ENCODE measurements at places on chromosomes 4 and X.

DNA sequence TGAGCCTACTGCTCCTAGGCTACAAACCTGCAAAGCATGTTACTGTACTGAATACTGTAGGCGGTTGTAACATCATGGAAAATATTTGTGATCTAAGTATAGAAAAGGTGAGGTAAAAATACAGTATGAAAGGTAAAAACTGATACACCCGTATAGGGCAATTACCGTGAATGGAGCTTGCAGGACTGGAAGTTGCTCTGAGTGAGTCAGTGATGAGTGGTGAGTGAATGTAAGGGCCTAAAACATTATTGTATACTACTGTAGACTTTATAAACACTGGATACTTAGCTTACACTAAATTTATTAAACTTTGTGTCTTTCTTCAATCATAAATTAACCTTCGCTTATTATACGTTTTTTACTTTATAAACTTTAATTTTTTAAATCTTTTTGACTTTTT, 3.7 kb downstream of the KIF4A start:
- DNase-seq, result no peak

DNA sequence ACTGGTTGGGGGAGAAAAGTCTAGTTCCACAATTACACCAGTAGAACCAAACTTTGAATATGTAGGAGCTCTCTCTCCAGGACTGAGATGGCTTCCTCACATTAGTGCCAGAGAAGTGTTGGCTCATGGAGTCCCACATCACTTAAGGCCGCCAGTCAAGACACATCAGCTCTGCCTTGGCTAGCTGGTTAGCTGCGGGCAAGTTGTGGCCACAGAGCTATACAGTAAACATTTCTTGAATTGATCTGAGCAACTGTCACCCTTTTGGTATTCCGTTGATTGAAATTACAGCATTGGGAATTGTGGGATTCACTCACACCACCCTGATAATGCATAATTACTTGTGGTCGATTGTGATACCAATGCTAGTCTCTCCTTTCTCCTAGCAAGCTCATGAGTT, 76.2 kb downstream of the LNX1 start:
- DNase-seq, result no peak

DNA sequence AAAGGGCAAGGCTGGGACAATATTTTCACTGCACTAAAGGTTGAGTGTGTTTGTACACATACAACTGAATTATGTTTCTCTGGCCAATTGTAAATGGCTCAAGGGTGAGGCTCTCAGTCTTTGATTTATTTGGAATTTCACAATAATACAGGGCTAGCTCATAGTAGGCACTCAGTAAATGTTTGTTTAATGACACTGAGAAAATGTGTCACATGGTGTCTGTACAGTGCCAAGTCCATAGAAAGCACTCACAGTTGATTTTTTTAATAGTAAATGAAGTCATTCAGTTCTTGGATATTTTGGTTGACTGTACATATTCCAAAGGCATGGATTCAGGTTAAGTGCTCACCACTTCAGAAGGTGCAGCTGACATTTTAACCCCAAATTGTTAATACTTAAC, 176.4 kb downstream of the IL1RAPL2 start:
- no peak for DNase-seq

DNA sequence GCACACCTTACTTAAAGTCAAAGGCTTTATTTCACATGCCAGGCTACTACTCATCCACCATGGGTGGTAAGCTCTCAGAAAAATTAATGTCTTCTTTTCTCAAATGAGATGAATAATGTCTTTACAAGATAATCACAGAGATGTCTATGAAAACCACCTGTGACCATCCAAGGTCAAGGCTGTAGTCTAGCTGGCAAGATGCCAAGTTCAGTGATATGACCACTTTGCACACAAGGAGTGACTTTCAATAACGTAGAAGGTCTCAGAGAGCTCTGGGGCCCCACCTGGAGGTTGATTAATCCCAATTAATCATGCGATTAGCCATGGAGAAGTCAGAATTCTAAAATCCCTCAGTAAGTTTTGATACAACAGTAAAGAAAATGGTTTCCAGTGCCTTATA, 20.5 kb downstream of the ANOS1 start:
- no peak for DNase-seq

GRCh38 chr4:83821493-83821892, 285.6 kb downstream of the GPAT3 start:
- DNase-seq, result no peak

GRCh38 chr4:89549907-89550306, 242.3 kb upstream of the GPRIN3 start:
- DNase-seq, result peak; percentile 89

DNA sequence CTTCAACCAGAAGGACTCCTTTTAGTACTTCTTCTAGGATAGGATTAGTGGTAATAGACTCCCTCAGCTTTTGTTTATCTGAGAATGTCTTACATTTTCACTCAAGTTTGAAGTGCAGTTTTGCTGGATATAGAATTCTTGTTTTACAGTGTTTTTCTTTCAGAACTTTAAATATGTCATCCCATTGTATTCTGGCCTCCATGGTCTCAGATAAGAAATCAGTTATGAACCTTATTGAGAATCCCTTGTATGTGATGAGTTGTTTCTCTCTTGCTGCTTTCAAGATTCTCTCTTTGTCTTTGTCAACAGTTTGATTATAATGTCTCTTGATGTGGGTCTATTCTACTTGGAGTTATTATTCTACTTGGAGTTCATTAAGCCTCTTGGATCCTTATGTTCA, 116.1 kb upstream of the CITED1 start:
- DNase-seq, result no peak

DNA sequence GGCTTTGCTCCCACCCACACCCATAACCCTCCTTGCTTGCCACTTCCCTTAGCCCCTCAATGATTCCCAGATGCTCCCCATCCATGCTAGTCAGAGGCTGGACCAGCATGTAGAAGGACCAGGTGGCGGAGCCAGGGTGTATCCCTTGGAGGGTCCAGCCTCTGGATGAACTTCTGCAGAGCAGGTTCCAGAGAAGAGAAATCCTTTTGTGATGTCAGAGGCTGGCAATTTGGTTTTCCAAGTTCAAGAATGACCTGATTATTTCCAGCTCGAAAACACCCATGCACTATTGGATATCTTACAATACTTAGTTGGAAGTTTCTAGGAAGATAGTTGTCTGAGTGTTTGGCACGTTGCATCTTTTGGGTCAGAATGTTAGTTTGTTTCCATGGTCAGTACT, 168.3 kb upstream of the RPS6KA3 start:
- DNase-seq, result no peak

GRCh38 chrX:69142788-69143469, 22.3 kb downstream of the PJA1 start:
- DNase-seq, result no peak

DNA sequence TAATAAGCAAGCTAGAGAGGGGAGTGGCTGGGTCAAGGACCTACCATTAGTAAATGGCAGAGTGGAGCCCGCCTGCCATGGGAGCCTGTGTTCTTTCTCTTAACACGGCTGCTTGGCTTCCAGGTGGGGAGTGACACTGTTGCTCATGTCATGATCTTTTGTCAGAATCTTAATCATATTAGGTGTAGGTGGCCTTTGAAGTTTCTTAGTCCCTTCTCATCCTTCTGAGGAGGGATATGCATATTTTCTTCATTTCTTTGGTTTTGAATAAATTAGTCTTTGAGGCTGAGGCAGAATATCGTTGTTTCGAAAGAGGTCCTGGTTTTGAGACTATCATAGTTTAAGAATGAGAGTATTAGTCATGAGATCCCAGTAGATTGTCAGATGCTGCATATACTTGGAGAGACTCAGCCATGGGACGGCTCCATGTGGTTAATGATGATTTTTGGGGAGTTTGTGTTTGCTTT, 28.9 kb downstream of the SNX25 start:
- peak; percentile 77 for DNase-seq

DNA sequence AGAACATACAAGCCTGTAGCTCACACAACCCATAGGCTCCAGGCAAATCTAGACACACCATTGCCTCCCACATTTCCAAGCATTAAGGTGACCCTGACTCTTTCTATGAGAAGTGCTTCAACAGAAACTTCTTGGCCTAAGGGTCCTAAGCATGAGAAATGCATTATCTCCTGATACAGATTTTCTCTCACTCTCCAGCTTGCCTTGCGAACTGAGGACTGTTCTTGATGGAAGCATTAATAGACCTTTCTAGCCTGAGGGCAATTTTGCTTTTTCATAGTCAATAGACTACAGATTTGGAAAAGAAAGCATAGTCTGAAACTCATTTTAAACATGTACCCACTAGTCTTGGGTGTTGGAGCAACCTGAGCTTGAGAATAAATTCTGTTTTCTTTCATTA, 1801.3 kb upstream of the PCDH7 start:
- DNase-seq, result no peak

GRCh38 chr4:96729641-96730040, 889.7 kb downstream of the PDHA2 start:
- DNase-seq, result peak; percentile 49

DNA sequence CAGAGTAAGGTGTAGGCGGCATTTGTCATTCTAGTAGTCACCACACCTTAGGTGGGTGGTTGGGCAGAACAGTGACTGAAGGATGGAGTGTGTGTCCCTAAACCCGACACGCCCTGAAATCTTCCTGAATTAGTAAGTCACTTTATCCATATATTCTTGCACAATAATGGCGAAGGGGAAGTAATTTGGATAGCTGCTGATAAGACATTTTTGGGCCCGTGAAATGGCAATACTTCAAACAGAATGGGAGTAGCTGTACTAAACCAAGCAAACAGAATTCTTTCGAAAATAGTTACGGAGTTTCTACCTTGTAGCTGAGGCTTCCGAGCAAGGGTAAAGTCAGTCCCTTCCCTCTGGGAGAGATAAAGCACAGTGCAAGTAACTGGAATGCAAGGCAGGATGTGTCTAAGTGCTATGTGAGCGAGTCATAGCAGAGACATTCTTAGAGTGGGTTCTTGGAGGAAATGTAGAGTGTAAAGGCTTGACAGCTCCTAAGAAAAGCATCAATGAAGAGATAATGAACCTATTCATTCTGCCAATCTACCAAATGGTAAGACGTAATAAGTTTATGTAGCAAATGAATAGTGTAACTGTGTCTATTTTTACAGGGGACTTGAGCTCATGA, 72.8 kb downstream of the CLCN5 start:
- DNase-seq, result peak; percentile 64

GRCh38 chrX:2383735-2384134, 117.0 kb downstream of the DHRSX start:
- no peak for DNase-seq

DNA sequence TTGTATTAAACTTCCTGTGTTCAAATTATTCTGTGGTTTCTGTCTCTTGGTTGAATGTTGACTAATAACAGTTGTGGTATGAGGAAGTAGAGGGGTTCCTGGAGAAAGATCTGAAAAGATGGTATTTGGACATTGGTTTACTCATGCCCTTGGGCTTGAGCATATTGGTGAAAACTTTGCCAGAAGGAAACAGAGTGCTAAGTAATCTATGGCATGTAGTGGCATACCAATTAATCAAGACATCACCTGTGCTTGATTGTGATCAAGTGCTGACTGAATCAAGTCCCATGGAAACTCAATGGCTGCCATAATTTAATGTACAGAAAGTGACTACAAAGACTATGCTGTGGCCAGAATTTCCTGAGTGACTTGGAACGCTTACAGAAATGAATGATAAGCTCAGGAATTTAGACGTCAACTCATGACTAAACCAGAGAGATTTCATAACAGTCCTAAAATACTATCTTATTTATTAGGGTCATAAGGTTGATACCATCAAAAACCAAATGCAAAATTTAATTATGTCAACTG, 2062.9 kb downstream of the ARAP2 start:
- DNase-seq, result peak; percentile 90

Data from choroid plexus epithelial cell (primary cell).